Stimulated activated naive CD4-positive, alpha-beta T cell treated with Interleukin-2 at 50 U/mL for 16 hours (primary cell): ENCODE measurements at places on chromosomes 16 and 17.

- DNase-seq, result no peak
These were observed 195.1 kb downstream of the CDRT15L2 start for GRCh38 chr17:20774472-20775135.

GRCh38 chr16:49216593-49216992 is 65.0 kb downstream of the CBLN1 start:
- DNase-seq, result no peak

GRCh38 chr16:17211797-17212196 is 259.0 kb downstream of the XYLT1 start:
- no peak for DNase-seq

DNA sequence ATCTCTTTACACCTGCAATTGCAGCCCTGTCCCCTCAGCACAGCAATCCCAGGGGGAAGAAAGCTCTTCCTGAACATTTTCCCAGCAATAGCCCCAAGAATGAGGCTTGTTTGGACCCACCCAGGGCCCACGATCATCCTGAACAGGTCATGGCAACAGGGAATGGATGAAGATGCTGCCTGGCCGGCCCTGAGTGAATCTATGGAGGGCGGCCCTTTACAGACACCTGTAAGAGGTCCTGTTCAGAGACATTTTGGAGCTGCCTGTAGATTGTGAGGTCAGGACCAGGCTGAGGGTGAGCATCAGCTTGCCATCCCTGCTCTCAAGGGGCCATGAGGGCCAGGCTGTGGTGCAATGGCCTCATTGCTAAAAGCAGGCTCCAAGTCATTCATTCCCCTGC is 69.1 kb downstream of the COG7 start:
- DNase-seq, result no peak

GRCh38 chr16:89931305-89931896 is 8.3 kb downstream of the TUBB3 start:
- DNase-seq, result no peak

GRCh38 chr16:23920899-23921298 is 85.1 kb downstream of the PRKCB start:
- no peak for DNase-seq

- peak; percentile 36 for DNase-seq
These were observed 18.0 kb downstream of the CCR7 start for GRCh38 chr17:40547079-40547784.

DNA sequence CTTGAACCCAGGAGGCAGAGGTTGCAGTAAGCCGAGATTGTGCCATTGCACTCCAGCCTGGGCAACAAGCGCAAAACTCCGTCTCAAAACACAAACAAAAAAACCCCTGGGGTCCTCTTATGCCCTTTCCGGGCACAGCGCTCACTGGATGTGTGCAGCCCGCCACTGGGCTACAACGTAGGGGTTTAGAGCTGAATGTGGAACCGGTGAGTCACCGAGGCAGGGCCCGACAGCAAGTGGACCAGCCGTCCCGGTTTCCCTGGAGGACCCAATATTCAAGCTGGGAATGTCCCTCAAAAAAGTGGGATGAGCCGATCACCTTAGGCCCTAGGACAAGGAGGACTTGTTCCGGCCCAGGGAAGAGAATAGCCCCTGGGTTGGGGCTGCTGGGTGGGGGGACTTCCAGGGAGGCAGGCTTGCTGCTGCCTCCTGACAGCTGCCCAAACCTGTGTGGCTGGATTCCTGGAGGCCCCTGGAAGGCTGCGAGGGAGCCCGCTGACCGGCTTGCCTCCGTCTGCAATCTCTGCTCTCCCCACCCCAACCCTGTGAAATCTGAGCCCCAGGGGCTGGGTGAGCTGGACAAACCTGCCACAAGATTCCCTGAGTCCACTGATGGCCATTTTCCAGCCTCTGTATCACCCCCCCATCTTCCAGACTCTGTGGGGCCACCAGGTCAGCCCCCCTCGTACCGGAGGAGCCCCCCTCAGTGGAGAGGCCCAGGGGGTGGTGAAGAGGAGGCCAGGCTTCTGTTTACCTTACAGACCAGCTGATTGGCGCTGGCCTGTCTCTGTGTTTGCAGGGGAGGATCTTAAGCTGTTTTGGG is 2.9 kb upstream of the CLDN9 start:
- no peak for DNase-seq

DNA sequence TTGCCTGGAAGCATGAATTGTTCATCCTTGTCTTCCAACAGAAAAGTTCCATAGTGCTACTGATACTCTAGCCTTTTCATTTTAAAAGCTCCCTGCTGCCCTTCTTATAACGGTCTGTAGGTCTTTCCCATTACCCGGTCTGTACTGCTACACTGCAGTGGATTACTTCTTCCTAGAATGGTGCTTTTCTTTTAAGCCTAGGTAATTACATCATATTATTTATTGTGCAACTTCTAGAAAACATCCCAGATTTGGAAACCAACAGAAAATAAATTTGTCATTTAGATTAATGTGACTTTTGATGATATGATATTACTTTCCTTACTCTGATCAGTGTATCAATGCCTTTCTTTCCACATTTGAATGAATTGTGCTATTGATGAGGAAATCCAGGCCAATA is 199.4 kb downstream of the TANC2 start:
- no peak for DNase-seq

GRCh38 chr16:87744750-87745514 is 20.9 kb downstream of the KLHDC4 start:
- no peak for DNase-seq

- DNase-seq, result no peak
These were observed 183.6 kb upstream of the CDH11 start for GRCh38 chr16:65305266-65305959.

DNA sequence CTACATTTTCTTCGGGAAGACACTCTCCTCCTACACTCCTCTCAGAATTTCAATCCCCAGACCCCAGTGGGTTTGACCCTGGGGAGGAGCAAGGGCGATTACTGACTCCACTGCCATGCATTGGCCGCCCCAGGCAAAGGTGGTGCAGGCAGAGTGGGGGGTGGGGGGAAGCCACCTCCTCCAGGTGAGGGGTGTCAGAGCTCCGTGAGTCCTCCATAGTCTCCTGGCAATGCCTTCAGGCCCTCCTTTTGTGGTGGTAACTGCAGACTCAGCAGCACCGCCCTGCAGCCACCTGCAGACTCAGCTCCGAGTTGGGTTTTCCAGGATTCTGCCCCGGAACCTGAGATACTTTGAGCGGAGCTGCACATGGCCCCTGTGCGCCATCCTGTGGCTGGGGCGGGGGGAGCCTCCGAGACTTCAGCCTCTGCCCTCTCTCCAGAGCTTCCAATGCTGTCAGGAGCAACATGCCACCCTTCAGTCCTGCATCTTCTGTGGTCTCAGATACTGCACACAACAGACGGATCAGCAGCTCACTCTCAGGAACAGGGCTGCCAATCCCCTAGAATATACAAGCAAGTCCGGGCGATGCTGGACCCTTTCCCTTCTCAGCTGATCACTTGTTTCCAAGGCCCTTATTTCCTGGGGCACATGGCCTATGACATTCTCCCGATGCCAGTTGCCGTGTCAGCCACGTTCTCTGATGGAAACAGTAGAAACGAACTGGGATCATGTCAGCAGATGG is 2.4 kb upstream of the SLC47A2 start:
- DNase-seq, result no peak

GRCh38 chr17:22273308-22273707 is 581.0 kb downstream of the KCNJ18 start:
- no peak for DNase-seq

GRCh38 chr17:46163929-46164594 is 29.2 kb downstream of the KANSL1 start:
- DNase-seq, result no peak

DNA sequence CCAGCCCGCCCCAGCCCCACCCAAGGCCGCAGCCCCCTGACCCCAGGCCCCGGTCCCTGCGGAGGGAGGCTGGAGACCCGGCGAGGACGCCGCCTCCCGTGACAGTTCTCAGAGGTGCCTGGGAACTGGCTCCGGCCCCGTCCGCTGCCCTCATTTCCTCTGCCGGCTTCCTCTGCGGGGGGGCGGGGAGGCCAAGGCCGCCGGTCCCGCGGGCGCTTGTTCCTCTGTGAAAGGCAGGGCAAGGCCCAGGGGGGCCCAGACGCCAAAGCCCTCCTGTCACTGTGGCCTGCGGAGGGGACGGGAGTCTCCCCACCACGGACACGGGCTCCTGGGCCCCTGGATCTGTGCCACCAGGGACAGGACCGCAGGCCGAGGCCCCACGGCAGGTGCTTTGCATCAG is 5.0 kb upstream of the PVALEF start:
- no peak for DNase-seq

DNA sequence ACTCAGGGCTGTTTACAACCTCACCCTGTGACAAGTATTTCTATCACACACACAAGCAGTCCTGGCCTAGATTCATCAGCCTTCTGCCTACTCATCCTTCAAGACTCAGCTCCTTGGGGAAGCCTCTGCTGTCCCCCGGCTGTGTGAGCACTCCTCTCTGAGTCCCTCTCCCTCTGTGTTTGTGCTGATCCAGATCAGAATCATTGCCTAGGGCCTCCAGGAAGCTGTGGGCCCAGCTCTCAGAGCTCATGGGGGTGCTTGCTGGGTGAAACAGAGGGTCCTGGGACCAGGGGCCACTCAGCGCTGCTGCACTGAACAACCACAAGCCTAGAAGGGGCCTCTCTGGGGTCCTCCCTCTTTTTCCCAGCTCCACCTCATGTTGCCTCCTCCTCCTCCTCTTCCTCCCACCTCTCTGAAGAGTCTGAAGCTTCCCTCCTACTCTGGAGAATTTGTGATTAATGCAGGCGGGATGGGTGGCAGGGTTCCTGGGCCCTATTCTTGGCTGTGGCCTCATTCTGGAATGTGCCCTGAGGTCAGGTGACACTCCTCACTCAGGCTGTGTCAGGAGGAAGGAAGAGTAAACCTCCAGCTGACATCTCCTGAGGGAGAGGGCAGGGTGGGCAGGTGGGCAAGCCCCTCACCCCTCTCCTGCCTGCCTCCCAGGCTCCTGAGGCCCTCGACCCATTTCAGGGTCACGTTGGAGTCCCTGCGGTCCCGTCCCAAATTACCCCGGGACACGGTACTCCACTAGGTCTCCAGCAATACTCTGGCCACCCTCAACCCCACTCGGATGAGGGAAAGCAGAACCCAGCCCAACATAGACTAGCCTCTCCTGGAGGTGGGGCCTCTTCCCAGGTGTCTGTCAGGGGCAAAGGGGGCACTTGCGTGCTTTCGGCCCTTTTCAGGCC is 10.1 kb downstream of the WFIKKN2 start:
- DNase-seq, result no peak

DNA sequence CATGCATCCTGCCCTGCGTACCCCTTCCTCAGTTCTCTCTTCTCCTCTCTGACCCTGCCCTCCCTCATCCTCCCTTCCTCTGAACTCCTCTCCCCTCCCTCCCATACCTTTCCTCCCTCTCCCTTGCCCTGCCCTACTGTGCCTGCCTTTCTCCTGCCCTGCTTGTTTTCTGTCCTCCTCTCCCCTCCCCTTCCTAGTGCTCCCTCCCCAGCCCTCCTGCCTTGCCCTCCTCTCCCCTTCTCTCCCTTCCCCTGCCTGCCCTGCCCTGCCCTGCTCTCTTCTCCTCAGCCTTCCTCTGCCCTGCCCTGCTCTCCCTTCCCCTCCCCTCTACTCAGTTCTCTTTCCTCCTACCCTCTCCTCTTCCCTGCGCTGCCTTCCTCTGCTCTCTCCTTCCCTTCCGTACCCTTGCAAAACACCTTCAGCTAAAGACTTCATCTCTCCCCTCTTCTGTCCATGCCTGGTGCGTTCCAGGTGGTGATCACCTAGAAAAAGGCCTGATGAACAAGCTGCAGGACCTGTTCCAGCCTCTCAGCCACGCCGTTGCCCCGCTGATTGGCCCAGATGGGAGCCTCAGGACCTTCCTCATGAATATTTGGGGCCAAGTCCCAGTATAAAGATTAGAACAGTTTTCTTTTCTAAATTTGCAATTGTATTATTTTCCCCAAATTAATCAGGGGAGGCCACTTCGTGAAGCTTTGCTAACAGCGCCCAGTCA is 290.5 kb downstream of the CPPED1 start:
- DNase-seq, result no peak

- no peak for DNase-seq
These were observed 3.2 kb downstream of the SNTB2 start for GRCh38 chr16:69190046-69190588.

- DNase-seq, result no peak
These were observed 73.2 kb downstream of the RMI2 start for GRCh38 chr16:11418506-11418905.

DNA sequence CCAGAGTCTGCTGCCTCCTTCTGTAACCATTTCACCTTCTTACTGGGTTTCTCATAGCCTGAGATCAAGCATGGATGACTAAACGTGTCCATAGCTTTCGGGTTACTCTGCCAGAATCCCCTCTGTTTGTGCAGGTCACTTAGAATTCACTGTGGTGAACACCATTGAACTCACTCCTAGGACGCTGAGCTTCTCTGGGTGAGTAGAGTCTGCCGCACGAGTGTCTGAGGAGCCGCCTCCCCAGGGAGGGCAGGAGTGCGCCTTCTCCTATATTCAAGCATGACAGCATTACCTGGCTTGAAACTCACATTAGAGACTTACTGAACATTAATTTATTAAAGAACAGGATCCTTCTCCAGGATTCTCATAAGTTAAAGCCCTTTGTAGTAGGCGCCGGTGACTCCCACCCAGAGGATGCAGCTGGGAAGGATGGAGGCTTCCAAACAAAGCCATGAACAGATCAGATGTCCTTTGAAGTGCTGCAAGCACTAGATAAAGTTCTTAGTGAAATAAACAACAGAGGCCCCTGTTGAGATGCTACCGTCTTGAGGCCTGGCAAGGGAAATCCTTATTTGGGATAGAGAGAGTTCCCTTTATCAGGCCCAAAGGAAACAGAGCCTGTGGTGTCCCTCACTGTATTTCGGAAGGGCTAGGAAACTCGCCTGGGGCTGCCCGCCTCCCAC is 144.6 kb upstream of the PLCG2 start:
- DNase-seq, result no peak

GRCh38 chr17:56502120-56502654 is 91.3 kb upstream of the NOG start:
- DNase-seq, result no peak

- DNase-seq, result no peak
These were observed 32.4 kb upstream of the NOL11 start for GRCh38 chr17:67685351-67685750.

- no peak for DNase-seq
These were observed 41.5 kb downstream of the TK2 start for GRCh38 chr16:66508248-66508913.
